ENCODE measurements at places on chromosomes 13 and 19. TPM values are rescaled to one million over a fixed set of nuclear protein-coding genes. Genes with fewer than 3 reads are reported as not detected.

GRCh38 chr13:98215508-98215907 lies 38.4 kb upstream of the RNF113B start:
- no peak for ATAC-seq

DNA sequence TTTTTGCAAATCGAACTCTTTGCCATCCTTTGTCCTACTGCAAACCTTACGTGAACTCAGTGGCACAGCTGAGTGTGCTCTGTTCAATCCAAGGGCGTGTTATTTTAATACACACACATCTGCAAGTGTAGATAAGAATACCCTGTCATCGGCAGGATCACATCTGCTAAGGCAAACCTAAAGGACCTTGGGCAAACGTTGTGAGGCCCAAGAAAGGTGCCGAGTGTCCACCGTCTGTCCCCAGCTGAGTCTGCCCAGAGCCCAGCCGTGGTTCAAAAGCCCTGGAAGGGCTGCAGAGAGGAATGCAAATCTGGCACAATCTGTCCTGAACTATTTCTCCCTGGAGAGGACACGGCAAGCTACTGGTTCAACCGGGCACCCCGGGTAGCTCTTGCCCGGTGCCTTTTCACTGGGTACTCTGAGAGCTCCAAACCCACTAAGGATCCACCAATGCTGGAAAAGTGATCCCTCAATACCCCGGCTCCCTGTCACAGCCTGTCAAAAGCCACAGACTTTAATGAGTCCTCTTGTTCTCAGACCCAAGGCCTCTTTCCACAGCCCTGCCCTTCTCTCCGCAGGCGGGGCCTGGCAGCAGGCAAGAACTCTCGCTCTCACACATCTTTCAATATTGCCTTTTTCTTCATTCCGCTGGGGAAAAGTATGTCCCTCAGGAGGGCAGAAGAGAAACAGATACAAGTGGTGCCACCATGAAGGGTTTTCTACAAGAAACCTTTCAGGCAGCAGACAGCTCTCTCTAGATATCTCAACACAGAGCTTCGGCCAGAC lies 17.0 kb downstream of the SLC7A1 start:
- peak; percentile 29 for ATAC-seq

DNA sequence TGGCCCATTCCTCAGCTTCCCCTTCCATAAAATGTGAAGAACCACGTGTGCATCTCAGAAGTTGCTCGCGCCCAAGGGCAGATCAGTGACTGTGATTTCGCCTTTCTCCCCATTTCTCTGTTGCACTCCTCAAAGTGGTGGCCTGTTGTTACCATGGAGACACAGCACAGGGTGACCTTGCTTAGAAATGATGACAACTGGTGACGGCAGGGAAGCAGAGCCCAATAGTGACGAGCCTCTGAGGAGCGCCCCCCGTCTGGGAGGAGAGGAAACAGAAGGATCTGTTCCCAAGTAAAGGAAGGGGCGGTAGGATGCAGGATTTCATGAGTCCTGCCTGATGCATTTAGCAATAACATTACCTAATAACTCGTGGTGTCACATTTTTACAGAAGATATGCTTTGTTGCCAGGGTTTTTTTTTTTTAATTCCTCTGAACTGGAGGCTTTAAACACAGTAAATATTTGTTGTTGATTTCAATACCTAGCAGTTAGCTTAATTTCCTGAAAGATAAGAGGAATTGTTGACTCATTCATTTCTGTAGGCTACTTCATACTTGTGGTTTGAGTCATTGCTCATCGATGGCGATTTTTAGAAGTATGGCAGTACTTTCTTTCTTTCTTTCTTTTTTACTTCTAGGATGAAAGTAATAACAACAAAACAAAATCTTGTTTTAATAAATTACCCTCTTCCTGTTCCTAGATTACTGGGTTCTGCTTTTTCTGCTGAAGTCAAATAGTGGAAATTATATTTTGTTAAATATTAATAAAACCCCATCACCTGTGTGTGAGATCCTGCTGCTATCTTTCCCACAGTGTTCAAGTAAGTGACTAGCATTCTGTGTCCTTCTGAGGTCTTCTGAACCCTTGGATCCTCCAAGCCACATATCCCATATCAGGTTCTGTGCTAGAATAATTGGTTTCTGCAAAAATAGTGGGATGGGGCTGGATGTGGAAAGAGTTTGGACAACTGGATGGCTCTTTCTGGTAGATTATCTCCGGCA lies 36.0 kb downstream of the MBNL2 start:
- peak; percentile 80 for ATAC-seq

DNA sequence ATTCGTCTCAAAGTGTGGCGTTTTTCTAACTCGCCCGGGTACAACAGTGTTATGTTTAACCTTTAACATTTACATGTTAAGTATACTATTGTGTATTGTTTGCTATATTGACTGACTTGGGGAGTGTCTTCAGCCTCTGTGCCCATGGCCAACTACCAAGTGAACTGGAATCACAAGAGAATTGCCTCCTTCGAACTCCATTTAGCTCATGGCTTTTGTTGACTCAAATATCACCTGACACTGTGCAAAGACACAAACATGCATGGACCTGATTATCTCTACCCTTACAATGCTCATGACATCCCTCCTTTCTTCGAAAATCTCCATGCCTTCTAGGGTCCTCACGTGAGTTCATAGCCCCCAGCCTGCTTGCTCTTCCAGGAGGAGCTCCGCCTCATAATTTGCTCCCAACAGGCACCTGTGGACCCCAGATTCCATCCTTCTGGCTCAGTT lies 704 bp downstream of the ZNF814 start:
- ATAC-seq: no peak

GRCh38 chr19:49333418-49333805 lies 1.8 kb upstream of the CD37 start:
- ATAC-seq: no peak

DNA sequence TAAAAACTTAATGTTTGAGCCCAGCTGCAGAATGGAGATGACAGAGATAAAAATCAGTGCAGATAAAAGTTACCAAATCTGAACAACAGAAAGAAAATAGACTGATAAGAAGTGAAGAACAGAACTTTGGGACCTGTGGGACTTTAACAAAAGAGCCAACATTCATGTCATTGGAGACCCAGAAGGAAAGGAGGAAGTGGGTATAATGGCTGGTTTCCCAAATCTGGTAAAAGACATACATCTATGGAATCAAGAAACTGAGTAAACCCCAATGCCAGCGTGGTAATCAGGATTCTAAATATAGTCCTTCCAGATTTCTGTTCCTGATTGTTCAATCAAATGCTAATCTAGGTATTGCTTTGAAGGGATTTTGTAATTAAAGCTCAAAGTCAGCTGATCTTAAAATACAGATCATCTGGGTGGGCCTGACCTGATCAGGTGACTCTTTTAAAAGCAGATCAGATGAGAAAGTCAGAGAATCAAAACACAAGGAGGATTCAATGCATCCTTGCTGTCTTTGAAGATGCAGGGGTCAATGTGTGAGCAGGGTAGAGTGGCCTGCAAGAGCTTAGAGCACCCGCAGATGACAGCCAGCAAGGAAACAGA lies 25.3 kb upstream of the CEACAM20 start:
- ATAC-seq: no peak

DNA sequence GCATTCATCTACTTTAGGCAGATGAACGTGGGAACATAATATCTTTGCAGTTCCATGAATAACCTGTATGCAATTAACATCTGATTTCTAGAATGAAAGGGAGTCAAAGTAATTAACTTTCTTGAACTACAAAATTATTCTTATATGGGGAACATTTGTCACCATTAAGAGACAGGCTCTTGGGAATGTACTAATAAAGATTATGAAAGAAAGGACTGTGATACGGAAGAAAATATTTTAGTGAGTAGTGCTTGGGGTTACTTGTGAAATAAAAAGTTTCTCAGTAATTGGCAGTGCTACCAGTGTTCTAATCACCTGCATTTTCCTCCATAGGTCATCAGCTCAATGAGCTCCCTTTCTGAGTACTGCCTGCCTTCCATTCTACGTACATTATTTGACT lies 85.4 kb downstream of the FRY start:
- no peak for ATAC-seq

GRCh38 chr13:74870865-74871264 lies 611.1 kb downstream of the TBC1D4 start:
- no peak for ATAC-seq

GRCh38 chr19:18663940-18664530 lies 19.4 kb upstream of the CRTC1 start:
- ATAC-seq: no peak

- ATAC-seq: peak; percentile 67
Observed at GRCh38 chr13:32253911-32254399, 61.2 kb downstream of the ZAR1L start.

GRCh38 chr19:4513248-4513647 lies 5.0 kb downstream of the PLIN4 start:
- no peak for ATAC-seq

- no peak for ATAC-seq
Observed at GRCh38 chr13:109657395-109657794, 129.0 kb downstream of the IRS2 start.

DNA sequence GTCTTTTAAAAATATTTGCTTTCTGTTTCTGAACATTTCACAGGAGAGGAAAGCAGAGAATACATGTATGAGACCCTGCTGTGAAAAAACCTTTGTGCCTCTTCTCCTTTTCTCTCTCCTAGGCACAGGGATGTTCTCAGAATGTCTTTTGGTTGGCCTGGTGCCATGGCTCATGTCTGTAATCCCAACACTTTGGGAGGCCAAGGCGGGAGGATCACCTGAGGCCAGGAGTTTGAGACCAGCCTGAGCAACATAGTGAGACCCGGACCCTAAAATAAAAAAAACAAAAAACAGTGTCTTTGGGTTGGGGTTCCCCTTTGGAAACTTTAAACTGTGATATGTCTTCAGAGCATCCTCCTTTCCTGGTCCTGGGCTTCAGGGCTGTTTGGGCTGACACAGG lies 1.5 kb downstream of the ZNF627 start:
- no peak for ATAC-seq

GRCh38 chr13:30881191-30881651 lies 24.9 kb upstream of the MEDAG start:
- peak; percentile 70 for ATAC-seq

- no peak for ATAC-seq
Observed at GRCh38 chr19:52734331-52734892, 432 bp downstream of the ZNF611 start.

DNA sequence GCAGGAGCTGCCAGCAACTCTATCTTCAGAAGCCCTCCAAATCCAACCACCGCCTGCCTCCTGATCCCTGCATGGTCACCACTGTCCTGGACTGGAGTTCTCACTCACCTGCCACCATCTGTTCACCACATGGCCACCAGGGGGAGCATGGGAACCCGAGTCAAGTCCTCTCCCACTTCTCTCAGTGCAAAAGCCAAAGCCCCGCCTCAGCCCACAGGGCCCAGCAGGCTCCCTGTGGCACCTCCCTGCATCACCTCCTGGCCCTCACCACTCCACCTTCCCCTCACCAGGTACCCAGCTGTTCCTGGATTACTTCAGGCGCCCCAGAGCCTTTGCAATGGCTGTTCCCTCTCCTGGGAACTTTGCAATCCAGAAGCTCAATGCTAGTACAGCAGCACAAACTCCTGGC lies 5.3 kb downstream of the DHPS start:
- ATAC-seq: peak; percentile 22

- no peak for ATAC-seq
Observed at GRCh38 chr13:55159765-55160164, 1981.0 kb upstream of the PRR20A start.

- ATAC-seq: no peak
Observed at GRCh38 chr19:10565028-10565566, 713 bp downstream of the KRI1 start.

- no peak for ATAC-seq
Observed at GRCh38 chr19:29293292-29293691, 80.3 kb upstream of the UQCRFS1 start.

Gene MCF2L
- 25.0 TPM for total RNA-seq

Gene ZNF714
- total RNA-seq: 2.0 TPM

Gene RBM42
- total RNA-seq: 79.2 TPM

Gene OR7A5
- not detected for total RNA-seq

Gene RNF17
- not detected for total RNA-seq

Gene FFAR2
- total RNA-seq: not detected

Gene ZNF530
- total RNA-seq: 6.2 TPM

Gene ZNF699
- total RNA-seq: 21.5 TPM

Gene CELF5
- not detected for total RNA-seq

Gene RFPL4AL1
- not detected for total RNA-seq

Gene CEACAM7
- 5.6 TPM for total RNA-seq
